ENCODE measurements at places on chromosomes 2 and 18. TPM values are rescaled to one million over a fixed set of nuclear protein-coding genes. Genes with fewer than 3 reads are reported as not detected.

The ZC3H6 gene
- total RNA-seq, result 7.6 TPM

- no peaks in the 10 kb centered on the region for H3K36me3 ChIP-seq
- H3K27me3 ChIP-seq, result no peaks in the 10 kb centered on the region
- no peaks in the 10 kb centered on the region for H3K4me1 ChIP-seq
- H3K4me3 ChIP-seq, result no peak overlapping the region
Measured at GRCh38 chr2:142880279-142880678, 2.8 kb downstream of the KYNU start.

- no peak for DNase-seq
- H3K27me3 ChIP-seq, result no peaks in the 10 kb centered on the region
- no peaks in the 10 kb centered on the region for H3K36me3 ChIP-seq
- H3K27ac ChIP-seq, result no peak overlapping the region
- no peak overlapping the region for H3K4me3 ChIP-seq
Measured at GRCh38 chr2:191231995-191232394, 13.2 kb upstream of the MYO1B start.

GRCh38 chr2:98090951-98091350, 4.0 kb downstream of the VWA3B start:
- peaks cover 18% of the 10 kb centered on the region for H3K4me1 ChIP-seq
- no peak overlapping the region for H3K4me3 ChIP-seq
- H3K27me3 ChIP-seq, result peaks cover 35% of the 10 kb centered on the region

DNA sequence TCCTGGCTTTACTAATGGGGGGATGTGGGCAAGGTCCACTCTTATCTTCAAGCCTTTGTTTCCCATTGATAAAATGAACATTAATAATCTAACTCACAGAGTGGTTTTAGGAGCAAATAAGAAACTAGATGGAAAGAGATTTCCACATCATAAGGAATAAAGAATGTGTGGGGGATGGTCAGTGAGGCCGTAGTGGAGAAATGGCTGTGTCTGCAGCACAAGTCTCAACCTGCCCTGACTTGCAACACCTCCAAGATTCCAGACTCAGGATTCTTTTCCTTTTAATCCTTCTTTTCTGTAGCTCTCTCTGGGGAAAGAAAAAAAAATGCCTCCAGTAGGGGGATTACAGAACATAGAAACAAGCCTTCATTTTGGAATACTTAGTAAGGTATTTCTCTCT, 124.2 kb upstream of the MEX3C start:
- H3K27me3 ChIP-seq, result peaks cover 16% of the 10 kb centered on the region
- H3K36me3 ChIP-seq, result no peaks in the 10 kb centered on the region
- no peak overlapping the region for H3K27ac ChIP-seq
- H3K4me1 ChIP-seq, result no peaks in the 10 kb centered on the region
- DNase-seq, result no peak

DNA sequence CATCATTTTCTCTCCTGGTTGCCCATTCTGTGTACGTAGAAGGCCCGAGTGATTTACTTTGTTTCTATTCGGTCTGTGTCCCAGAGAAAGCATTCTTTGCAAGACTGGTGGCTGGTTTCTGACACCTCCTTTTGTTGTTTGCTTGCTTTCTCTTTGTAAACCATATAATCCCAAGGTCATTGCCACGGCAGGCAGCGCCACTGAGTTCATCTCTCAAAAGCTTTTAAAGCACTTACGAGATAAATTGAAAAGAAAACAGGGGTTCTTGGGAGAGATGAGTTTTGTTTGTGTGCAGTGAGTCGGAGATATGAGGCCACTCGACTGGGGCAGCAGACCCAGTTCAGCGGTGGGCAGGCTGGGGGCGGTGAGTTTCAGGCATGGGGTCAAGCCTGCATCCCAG, 137.6 kb downstream of the NCK2 start:
- peaks cover 85% of the 10 kb centered on the region for H3K36me3 ChIP-seq
- H3K4me1 ChIP-seq, result peaks cover 81% of the 10 kb centered on the region
- DNase-seq, result no peak
- H3K27ac ChIP-seq, result peak overlapping the region; percentile 59
- H3K27me3 ChIP-seq, result no peaks in the 10 kb centered on the region
